ENCODE measurements at places on chromosomes 5 and 9. TPM values are rescaled to one million over a fixed set of nuclear protein-coding genes. Genes with fewer than 3 reads are reported as not detected.

SVEP1 gene
- 1.1 TPM for total RNA-seq

MCC gene
- total RNA-seq: 27.2 TPM

AP3S1 gene
- 108 TPM for total RNA-seq

CARD6 gene
- 1.0 TPM for total RNA-seq

C9orf72 gene
- 2.3 TPM for total RNA-seq

SPINK5 gene
- 0.62 TPM for total RNA-seq

SHLD3 gene
- 2.7 TPM for total RNA-seq

AFAP1L1 gene
- total RNA-seq: 8.3 TPM

MAPKAP1 gene
- 109 TPM for total RNA-seq

Measured in astrocyte (in vitro differentiated cells and primary cell).